Progenitor cell of endocrine pancreas (in vitro differentiated cells): ENCODE measurements at places on chromosomes 1 and 21. TPM values are rescaled to one million over a fixed set of nuclear protein-coding genes. Genes with fewer than 3 reads are reported as not detected.

DNA sequence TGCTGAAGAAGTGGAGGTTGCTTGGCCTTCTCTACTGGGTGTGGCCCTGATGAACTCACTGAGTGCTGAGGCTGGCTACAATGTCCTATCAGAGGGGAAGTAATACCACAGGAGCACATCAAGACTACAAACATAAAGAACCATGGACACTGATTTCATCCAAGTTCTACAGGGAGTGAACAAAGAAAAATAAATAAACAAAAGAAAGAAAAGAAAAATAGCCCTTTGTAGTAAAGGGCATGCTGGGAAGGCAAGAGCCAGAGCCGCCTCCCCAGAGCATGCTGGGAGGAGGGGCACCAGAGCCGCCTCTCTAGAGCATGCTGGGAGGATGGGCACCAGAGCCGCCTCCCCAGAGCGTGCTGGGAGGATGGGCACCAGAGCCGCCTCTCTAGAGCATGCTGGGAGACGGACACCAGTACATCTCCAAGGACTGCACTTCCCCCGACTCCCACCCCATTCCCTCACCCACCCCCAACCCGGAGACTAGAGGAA is 65.9 kb downstream of the LAMC2 start:
- DNase-seq, result no peak

DNA sequence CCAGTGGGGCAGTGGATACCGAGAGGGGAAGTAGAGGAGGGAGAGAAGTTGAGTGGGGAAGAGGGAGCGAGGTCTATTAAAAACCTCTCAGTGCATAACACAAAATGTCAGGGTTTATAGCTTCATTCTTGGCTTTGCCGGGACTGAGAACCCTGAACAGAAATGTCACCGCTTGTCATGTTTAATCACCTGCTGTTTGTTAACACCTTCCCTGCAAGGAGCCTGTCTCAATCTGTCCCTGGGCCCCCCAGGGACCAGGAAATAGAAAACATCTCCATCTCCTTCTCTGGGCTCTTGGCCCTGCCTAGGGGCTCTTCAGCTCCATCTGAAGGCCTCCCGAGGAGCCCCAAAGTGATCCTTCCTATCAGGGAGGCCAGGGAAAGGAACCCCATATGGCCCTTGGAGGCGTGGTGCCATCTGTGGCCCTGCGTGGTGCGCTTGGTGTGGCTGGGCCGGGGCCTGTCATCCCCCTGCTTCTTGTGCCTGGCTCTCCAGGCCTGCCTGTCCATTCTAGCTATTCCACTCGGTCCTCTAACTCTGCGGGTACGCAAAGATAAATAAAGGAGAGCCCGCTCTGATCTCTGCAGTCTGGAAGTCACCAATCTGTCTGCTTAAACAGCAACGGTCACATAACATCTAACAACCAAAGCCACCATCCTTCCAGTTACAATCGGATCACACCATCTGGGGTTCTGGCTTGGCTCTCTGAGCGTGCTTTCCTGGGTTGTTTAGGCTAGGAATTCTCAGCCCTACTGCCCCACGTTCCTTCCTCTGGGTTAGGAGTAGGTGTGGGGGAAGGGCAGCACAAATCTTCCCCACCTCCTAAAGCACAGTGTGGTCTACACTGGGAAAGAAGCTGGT is 113.8 kb downstream of the CASZ1 start:
- DNase-seq, result no peak

Gene PCSK9
- total RNA-seq, result 18.7 and 19.5 TPM in 2 replicates

Gene OR2M3
- total RNA-seq, result not detected in 2 replicates

- no peak for DNase-seq
Observed at GRCh38 chr1:53448241-53448841, 10.9 kb upstream of the DMRTB1 start.
